Motor neuron (in vitro differentiated cells): ENCODE measurements at places on chromosomes 13 and 19.
A peak's percentile ranks its signal among the peaks of the same experiment; 100 is the strongest.

GRCh38 chr13:23996456-23996855 lies 99.2 kb upstream of the C1QTNF9B start:
- no peak for ATAC-seq

- ATAC-seq: no peak
These were observed 150.2 kb downstream of the DCT start for GRCh38 chr13:94329277-94329676.

DNA sequence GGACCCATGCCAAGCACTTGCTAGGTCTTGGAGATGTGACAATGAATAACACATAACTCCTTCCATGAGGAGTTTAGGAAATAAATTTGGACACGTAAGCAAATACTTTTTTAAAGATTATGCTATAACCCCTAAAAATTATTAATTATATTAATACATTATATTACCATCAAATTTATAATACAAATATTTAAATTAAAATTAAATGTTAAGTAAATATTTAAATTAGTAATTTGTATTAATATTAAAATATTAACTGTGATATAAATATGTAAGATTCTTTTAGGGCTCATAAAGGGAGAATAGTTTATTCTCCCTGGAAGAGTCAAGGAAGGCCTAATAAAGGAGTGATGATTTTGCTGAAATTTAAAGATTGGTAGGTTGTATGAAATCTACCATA lies 121.1 kb downstream of the RAP2A start:
- ATAC-seq: no peak

DNA sequence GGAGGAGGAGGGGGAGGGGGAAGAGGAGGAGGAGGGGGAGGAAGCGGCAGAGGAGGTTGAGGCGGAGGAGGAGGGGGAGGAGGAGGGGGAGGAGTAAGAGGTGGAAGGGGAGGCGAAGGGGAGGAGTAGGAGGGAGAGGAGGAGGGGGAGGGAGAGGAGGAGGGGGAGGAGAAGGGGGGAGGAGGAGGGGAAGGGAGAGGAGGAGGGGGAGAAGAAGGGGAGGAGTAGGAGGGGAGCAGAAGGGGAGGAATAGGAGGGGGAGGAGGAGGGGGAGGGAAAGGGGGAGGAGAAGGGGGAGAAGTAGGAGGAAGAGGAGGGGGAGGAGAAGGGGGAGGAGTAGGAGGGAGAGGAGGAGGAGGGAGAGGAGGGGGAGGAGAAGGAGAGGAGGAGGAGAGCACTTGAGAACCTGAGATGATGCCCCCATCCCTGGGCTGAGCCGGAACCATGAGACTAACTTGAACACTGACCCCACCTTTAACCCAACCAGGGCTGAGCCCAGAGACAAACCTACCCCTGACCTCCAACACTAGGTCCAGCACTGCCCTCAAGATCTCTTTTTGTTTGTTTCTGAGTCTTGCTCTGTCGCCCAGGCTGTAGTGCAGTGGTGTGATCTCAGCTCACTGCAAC lies 12.6 kb downstream of the ABCA7 start:
- ATAC-seq: peak; percentile 9
